ENCODE measurements at places on chromosomes 12 and 14.

GRCh38 chr12:6444704-6445688, at the start of gene CD27:
CD27 (plus strand) TSS chr12:6444955; CDS start chr12:6445096, 141 bp downstream.
- no peak for DNase-seq

DNA sequence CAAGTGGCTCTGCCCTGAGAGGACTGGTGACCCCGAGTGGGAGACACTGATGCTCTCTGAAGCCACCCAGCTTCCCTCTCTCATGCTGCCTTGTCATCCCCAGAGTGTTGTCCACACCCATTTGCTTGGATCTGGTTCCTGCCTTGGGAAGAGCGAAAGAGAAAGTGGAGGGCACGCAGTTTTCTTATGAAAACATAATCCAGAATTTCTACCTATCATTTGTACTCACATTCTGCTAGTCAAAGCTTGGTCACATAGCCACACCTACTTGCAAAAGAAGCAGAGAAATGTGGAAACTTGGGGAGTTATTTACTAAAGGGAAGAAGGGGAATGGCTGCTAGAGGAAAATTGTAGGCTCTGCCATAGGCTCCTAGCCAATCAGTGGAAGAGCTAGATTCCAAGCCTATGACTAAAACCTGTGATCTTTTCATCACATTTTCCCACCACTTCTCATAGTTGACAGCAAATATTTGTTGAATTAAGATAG, 326.3 kb downstream of the ZFP36L1 start:
- no peak for DNase-seq

DNA sequence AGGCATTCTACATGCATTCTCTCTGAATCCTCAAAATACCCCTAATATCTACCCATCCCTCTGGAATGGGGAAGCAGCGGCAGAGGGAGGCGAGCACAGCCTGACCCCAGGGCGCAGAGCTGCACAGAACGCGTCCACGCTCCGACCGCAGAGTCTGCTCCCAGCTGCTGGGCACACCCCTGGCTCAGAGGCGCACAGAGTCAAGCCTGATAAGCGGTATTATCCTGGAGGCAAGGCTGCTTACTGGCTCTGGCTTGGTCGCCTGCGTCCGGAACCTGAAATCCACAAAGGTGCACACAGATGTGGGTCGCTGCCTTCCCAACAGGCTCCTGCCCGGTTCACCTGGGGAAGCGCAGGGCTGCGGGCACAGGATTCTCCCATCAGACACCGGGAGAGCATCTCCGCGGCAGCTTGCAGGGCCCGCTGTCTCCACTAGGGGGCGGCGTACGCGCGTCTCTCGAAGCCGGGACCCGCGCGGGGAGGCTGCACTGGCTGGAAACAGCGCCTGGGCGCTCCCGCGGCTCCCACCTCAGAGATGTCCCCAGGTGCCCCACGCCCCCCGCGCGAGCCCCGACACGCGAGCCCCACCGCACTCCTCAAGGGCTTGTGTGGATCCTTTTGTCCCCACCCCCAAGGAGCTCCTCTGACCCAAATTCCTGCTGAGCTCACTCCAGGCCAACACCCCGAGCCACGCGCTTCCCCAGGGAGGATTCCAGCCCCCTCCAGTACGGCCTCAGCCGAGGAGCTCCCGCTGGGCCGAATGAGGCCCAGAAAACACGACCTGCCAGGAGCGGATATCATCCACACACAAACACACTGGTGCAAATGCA, 120.1 kb upstream of the FZD10 start:
- no peak for DNase-seq

DNA sequence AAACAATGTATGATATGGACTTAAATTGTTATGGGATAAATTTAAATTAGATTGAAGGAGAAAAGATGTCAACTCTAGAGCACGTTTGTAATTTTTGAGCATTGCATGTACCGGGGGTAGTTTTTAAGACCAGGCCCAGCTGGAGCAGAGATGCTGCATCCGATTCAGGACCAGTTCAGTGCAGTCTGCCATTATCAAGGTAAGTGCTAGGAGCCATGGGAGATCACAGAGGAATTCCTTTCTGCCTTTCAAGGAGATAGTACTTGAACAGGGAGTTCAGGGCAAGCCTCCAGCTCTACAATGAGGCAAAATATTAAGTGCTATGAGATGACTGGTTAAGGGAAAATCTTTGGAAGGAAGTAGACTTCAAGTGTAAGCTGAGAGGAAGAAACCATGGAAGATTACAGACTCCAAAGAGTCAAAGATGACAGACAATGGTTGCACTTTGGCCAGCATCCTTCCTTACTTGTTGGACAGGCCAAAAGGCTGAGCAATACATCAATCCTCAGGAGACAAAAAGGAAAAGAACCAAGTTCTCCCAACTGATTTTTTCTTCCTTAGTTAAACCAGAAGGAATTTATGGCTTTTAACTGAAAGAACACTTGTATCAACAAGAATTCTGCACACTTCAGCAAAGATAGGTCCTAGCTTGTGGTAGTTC, 113.2 kb upstream of the HIF1A start:
- DNase-seq = no peak

GRCh38 chr12:117148642-117149041, 41.6 kb downstream of the FBXO21 start:
- DNase-seq = no peak

DNA sequence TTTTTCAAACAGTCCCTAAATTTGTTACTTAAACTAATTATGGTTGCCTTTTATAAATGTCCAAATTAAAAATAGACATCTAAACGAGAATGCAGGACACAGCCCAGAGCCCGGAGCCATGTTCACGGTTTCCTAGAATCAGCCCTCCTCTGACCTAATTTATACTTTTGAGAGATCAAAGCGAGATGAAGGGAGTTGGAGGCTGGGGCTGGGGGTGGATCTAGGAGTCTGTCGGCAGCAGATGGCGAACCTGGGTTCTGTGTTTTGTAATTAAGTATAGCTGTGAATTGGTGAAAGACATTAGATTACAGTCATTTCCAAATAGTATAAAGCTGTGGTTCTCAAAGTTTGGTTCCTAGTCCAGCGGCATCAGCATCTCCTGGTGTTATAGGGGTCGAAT, 210.1 kb downstream of the SLC41A2 start:
- no peak for DNase-seq

GRCh38 chr14:68495101-68496039, 297.5 kb downstream of the ZFP36L1 start:
- no peak for DNase-seq

- no peak for DNase-seq
Measured at GRCh38 chr12:130557886-130558765, 158.0 kb downstream of the RIMBP2 start.

DNA sequence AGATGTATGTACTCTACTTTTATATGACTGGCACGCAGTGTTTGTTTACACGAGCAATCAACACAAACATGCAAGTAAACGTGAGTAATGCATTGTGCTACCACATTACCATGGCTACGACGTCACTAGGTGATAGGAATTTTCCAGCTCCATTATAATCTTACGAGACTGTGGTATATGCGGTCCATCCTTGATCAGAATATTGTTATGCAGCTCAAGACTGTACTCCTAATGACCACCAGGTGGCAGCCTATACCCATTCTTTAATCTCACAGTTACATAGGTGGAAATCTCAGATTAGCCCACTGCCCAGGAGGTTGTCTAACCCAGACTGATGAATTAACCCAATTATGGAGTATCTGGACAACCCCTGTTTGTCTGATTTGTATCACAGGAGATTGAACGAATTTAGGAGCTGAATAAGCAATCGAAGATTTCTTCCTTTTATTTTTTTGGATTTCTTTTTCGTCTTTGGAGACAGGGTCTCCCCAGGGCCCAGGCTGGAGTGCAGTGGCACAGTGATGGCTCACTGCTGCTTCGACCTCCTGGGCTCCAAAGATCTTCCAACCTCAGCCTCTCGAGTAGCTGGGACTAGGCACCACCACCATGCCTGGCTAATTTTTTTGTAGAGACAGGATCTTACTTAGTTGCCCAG, 8.7 kb upstream of the TESPA1 start:
- peak; percentile 45 for DNase-seq
